Natural killer cell treated with Interleukin-12 subunit alpha and Interleukin-12 subunit beta and Interleukin-15 and Interleukin-18, amount 100 ng/mL, for 72 hours (primary cell): ENCODE measurements at places on chromosomes 4 and X. TPM values are rescaled to one million over a fixed set of nuclear protein-coding genes. Genes with fewer than 3 reads are reported as not detected.

- no peak for DNase-seq
Measured at GRCh38 chr4:116143198-116143597, 942.2 kb downstream of the TRAM1L1 start.

CEP135 gene
- 24.5 TPM for total RNA-seq

AWAT2 gene
- not detected for total RNA-seq

DNA sequence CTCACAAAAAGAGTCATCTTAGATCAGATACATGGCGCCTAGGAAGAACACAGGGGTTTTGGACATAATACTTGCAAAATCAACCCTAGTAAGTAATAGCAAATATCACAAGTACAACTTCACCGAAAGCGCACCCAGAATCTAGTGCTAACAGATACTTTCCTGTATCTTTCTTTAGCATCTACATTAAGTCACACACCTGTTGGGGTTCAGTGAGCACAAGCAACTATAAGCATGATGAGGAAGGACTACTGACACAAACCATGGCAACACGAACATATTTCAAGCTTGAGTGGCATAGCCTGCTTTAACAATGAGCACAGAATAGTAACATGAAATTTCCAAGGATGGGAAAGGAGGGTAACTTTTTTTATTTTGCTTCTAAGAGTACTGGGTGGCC is 116.1 kb downstream of the GPC3 start:
- DNase-seq, result no peak

- no peak for DNase-seq
Measured at GRCh38 chr4:38949411-38950051, 81.9 kb downstream of the FAM114A1 start.

GRCh38 chr4:60366661-60367060 is 833.5 kb upstream of the ADGRL3 start:
- DNase-seq, result no peak

DNA sequence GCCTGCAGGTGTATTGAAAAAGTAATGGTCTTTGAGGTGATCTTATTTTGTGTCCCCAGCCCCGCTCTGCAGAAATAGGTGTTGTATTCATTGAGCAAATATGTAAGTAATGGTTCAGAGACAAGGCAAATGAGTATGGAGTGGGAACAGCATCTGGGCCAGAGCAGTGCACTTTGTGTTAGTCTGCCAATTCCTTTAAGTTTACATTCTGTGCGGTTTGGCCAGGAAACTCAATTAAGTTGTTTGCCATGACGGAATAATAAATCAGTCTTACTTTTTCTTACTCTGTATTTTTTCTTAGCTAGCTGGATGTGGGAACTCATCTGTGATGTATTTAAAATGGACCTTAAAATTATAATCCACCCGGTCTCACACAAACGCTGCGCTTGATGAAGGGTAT is 12.6 kb downstream of the DCLK2 start:
- DNase-seq, result no peak

GRCh38 chr4:168908851-168909273 is 101.2 kb downstream of the CBR4 start:
- DNase-seq, result no peak

DNA sequence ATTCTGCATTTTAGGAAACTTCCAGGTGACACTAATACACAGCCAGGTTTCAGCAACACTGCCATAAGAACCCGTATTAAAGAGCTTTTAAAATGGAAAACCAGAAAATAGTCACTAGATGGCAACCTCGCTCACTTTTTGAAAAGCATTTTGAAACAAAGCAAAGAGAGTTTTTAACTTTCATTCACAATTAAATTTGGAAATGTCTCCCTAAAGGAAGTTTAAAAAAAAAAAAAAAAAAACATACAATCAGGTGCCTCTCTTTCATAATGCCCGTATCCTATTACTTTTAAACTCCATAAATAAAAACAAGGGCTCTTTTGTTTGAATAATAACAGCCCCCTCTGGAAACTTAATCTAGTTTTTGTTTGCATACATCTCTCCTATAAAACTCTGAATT is 20.3 kb downstream of the MEPE start:
- no peak for DNase-seq

DNA sequence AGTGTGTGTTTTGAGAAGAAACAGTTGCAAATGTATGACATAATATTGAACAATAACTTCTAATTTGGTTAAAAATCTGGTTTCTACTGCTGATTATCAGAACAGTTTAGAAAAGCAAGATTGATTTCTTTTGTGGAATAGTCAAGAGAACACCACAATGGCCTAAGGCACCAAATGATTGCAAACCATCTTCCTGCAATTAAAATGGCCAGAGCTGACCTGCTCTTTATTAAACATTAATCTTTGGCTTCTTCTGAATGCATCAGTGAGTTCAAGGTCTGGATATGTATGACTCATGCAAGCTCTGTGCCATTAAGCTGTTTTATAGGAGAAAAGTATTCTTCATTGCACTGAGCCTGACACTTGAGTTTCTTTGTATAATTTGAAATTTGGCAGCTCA is 107.8 kb upstream of the PDHA2 start:
- no peak for DNase-seq

- no peak for DNase-seq
Measured at GRCh38 chr4:52877694-52878093, 15.6 kb downstream of the RASL11B start.

AADAT gene
- total RNA-seq, result not detected

- no peak for DNase-seq
Measured at GRCh38 chrX:18039023-18039422, 177.9 kb upstream of the RAI2 start.

TMPRSS11F gene
- total RNA-seq, result not detected

GRCh38 chrX:42714981-42715700 is 62.8 kb downstream of the PPP1R2C start:
- no peak for DNase-seq

PCDH19 gene
- total RNA-seq, result not detected

DNA sequence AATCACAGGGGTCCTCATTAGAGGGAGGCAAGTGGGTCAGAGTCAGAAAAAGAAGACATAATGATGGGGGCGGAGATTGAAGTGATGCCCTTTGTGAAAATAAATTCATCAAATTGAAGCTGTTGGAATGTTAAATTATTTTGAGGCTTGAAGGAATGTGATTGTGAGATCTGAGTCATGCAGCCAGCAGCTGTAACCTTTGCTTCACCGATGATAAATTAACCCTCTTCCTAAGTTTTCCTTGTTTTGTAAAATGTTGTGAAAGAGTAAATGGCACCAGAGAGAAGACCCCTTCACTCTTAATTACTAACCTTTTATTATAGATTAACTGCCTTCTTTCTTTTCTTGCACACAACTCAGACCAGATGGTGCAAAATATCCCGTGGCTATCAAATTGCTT is 47.7 kb upstream of the FAM9A start:
- DNase-seq, result no peak

- DNase-seq, result no peak
Measured at GRCh38 chr4:180436361-180436760, 1806.8 kb upstream of the TENM3 start.

DNA sequence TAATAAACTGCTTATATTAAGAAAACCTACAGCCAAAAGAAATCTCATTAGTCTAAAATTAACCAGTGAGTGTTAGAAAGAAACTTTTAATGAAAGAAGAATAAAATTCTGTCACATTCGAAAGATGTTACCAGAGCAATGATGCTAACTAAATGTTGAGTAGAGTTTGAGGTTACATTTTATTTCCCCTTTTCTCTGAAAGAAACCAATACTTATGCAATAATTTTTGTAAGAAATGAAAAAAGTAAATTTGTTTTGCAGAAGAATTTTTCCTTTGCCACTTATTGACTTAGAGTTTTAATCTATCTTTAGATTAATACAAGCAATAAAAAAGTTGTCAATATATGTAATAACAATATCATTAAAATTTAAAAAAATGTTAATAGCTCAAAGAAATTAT is 574.0 kb upstream of the GALNTL6 start:
- no peak for DNase-seq

NWD2 gene
- not detected for total RNA-seq

- no peak for DNase-seq
Measured at GRCh38 chr4:66855956-66856355, 689.3 kb downstream of the CENPC start.

DNA sequence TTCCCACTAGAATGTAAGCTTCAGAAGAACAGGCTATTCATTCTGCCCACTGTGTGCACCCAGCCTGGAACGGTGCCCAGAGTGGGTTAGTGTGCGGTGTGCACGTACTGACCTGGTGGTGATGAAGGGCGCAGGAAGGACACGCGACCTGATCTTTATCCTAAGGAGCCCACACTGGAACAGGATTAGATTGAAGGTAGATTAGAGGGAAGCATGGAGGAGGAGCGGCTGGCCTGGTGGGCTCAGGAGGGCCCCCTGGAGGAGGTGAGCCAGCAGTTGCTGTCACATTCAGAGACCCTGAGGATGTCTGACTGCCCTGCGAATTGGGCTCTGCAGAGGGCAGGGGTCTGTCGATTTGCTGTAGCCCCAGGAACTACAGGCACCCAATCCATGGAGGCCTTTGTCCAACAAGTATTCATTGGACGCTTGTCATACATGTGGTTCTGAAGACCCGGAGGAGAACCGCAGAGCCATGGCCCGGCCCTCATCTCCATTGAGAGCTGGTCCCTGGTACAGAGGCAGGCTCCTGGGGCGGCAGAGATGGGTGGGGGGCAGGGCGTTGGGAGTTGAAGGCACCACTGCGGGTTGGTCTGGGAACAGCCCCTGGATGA is 73.2 kb downstream of the HTRA3 start:
- no peak for DNase-seq

PABPC5 gene
- total RNA-seq, result not detected

- no peak for DNase-seq
Measured at GRCh38 chr4:14783011-14783877, 219.0 kb upstream of the CPEB2 start.

ERAS gene
- not detected for total RNA-seq

DNA sequence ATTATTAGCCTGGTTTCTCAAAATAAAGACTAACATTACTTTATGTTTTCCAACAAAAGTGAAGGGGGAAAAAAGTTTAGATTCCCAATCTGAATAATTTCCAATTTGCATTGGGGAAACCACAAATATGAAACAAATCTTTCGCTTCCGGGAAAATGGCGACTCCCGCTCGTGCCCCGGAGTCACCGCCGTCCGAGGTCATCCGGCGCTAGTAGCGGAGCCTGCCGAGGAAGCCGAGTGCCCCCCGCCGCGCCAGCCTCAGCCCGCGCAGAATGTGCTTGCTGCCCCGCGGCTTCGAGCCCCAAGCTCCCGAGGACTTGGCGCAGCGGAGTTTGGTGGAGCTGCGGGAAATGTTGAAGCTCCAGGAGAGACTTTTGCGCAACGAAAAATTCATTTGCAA is 75.0 kb upstream of the TMPRSS11A start:
- no peak for DNase-seq

GRCh38 chr4:25174674-25175073 is 14.4 kb upstream of the SEPSECS start:
- no peak for DNase-seq

DNA sequence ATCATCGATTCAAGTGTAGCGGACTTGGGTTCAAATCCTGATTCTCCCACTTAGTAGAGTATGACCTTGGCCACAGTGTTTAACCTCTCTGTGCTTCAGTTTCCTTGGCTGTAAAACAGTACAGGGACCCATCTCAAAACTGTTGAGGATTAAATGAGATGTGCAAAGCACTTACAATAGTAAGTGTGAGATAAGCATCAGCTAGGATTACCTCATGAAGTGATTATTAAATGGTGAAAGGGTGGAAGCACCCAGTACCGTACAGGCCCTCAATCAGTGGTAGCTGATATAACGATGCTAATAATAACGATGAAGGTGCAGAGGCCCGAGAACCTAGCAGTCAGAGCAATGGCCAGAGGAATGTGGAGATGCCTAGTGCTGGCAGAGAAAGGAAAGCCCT is 45.1 kb downstream of the PRPS1 start:
- DNase-seq, result no peak

GRCh38 chr4:77745792-77746191 is 73.4 kb downstream of the CNOT6L start:
- DNase-seq, result no peak

RGN gene
- total RNA-seq, result not detected

DNA sequence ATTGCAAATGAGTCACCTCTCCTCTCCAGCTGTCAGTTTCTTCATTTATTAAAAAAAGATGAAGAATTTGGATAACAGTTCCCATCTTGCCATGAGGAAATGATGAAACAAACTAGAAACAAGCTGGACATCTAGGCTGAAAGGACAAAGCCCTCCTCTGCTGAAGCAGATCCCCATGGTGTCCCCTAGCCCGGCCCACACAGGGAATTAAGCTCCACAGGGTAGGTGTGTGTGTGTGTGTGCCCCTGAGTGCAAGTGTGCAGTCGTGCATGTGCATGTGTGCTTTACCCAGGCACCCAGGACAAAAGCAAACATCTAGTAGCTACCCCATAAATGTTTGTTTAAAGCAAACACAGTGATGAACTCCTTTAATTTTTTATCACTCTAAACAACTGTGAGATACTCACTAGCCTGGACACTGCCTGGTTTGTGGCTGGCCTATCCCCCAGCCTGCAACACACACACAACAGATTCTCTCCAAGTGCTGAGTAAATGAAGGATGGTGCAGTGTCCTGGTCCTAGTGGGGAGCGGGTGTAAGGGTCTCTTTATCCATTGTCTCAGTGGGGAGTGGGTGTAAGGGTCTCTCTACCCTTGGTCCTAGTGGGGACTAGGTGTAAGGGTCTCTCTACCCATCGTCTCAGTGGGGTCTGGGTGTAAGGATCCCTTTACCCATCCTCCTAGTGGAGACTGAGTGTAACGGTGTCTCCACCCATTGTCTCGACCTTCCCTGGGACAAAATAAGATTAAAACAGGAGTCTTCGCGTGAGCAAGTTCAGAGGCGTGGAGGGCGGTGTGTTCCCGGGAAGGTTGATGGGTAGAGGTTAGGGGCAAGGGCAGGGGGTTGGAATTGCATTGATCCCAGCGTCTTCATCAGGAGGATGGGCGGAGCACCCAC is 688 bp upstream of the EVC start:
- no peak for DNase-seq

- DNase-seq, result no peak
Measured at GRCh38 chr4:152427981-152428380, 107.9 kb downstream of the FBXW7 start.

CT83 gene
- not detected for total RNA-seq

DNA sequence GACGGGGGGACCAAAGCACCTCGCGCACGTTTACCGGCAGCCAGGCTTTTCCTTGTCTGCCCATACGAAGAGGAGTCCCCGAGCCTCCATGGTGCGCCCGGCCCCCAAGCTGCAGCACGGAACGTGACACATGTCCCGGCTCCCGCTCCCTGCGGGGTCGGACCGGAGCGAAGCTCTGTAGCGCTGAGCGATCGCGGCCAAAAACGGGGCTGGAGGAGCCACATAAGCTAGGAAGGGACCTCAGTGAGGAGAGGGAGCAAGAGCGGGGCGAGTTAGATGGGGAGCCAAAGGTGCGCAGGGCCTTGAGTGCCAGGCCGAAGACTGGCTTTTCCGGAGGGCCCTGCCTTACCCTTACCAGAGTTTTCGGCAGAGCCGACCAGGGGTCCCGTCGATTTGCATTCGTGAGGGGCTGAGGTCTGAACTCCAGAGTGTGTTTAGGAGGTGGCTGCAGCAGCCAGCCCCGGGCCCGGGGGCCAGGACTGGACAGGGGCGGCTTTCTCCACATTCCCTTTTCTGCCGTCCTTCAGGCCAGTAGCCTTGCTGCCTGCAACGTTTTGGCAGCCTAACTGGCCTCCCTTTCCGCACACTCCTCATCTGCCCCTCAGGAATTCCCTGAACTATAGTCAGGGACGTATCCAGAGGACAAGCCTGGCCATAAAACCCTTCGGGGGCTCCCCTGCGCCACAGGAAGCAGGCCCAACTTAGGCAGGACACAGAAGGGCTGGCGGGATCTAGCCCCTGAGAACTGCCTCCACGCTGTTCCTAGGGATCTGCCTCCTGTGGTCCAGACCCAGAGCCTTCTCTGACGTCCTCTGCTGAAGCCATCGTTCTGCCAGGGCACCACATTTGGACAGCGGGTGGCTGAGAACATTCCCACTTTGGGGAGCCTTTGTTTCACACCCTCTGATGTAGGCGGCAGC is 689 bp downstream of the SSR4 start:
- no peak for DNase-seq

SERTM2 gene
- total RNA-seq, result not detected

NEUROG2 gene
- total RNA-seq, result not detected
